ENCODE measurements at places on chromosomes 4 and X. TPM values are rescaled to one million over a fixed set of nuclear protein-coding genes. Genes with fewer than 3 reads are reported as not detected.

DNA sequence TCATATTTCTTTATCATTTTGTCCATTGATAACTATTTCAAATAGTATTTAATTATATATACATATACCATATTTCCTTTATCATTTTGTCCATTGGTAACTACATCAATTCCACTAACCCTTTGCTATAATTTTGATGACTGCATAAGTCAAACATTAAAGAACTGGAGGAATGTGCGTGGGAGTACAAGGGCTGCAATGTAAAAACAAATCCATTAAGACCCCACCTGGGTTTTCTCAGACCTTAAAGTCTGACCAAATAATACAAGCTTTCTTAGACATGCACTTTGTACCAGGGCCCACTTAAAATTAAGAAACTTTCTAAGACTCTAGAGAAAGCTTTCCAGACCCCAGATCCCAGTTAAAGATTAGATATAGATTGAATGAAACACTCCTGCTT is 1622.4 kb upstream of the PCDH10 start:
- DNase-seq, result no peak

DNA sequence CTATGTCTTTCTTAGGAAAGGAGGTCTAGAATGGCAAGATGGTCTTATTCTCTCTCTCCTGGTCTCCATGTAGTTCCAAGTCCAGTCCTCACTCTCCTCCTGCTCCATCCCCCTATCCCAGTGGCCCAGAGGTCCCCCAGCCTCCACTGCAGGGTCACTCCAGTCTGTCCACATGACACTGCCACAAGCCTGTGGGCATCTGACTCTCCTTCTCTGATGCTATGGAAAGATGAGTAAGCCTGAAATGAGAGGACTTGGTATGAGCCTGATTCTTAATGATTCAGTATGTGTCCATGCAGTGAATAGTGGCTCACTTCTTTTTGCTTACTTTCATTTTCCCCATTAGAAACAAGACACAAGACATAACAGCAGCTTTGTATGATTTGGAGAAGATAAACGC is 516.8 kb upstream of the ADGRL3 start:
- DNase-seq, result no peak

Gene COL25A1
- 0.02 TPM for total RNA-seq

Gene SLC9B1
- not detected for total RNA-seq

DNA sequence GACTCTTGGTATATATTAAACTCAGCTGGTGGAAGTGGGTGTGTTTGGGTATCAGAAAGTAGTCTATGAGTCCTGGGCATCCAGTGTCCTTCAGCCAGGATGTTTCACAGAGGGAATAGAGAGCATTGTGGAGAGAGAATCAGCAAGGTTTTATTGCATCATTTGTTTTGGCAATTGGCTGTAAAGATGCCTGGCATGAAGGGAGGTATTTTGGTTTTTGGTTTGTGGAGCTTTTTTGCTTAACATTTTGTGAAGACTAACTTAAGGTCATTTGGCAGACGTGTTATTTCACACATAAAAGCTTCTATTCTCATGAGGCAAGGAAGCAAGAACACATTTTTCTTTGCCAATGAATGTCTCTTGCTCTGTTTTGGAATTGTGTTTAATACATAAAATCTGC is 71.1 kb downstream of the DCLK2 start:
- DNase-seq, result no peak

DNA sequence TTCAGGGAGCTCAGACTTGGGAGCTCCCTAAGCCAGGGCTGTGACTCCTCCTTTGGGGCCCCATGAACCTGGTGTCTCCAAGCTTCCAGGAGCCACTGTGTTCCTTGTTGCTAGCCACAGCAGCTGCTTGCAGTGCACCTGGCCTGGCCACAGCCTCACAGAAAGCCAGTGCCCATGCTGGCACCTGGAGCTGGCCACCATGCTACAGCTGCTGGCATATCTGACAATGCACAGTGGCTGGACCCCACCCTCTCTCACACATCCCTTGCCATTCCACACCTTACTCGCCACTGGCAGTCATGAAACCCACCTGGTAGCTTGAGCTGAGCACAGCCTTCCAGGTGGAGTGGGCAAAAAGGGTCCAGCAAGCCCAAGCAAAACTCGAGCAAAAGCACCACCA is 441.7 kb downstream of the ARAP2 start:
- no peak for DNase-seq

DNA sequence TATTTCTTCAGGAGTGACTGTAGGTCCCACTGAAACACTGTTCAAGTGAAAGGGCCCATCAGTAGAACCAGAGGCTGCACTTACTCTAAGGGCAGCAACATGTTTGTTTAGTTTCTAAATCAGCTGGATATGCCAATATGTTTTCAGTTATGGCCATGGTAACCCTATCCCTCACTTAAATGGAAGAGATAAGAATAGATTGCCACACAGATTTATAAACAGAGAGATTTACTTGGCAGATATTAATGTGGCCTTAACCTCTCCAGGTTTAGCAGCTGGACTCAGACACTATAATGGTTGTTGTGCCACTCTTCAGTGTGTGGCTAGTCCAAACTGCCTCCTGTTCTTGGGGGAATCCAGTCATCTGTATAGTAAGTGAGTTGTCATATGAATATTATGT is 354.1 kb downstream of the TEX13C start:
- DNase-seq, result no peak

DNA sequence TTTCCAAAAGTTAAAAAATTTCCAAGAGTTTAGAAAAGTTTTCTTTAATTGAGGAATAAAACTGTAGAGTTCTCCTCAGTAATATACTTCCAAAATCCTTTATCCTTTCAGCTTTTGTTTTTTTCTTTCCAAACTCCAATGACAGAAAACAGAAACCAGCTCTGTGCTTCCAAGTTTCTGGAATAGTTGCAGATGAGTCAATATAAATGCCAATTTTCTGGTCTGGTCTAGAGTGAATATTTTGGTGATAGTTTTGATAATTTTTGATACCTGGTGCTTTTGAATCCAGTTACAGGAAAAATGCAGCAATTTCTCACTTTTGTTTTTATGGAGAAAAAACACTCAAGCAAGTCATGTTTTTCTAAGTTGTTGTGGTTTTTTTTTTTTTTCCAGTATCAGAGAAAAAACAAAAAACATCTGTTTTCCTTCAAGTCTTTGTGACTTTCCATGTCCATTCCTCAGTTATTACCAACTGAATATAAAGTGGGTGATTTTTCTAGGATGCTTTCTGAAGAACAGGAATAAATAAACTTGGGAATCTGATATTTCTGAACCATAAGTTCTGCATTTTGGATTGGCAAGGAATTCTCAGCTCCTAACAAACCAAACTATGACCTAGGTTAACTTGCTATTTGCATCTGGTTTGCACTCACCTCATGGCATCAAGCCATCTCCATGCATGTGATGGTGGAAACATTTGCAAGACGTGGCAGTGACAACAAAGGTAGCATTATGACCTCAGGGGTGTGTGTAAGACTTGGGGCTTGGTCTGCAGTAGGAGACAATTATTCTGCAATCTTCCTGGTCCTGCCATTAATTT is 139.1 kb downstream of the VEGFC start:
- DNase-seq, result peak; percentile 39

- peak; percentile 46 for DNase-seq
Observed at GRCh38 chr4:148112231-148112982, 329.8 kb downstream of the NR3C2 start.

DNA sequence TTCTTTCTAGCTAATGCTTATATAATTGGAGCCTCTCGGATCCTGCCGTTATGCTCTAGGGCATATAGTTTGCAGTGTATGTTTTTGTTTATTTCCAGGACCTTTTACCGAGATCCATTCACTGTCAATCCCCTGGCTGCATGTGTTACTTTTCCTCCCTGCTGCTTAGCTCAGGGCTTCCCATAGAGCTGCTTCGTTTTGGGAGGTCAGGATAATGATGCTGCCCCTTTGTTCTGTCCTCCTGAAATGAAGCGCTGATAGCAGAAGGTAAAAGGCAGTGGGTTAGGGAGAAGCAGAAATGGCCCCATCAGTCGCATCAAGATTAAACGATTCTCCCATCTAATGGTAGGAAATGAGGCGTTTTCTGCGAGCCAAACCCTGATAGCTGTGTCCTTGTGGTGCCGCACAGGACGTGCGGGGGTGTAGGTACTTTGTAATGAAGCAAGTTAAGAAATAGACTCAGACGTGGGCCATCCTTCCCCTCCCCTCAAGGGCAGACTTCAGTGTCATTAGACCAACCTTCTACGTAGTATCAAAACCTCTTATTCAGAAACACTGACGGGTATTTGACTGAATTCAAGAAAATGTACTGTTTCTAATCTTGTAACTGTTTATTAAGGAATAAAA is 37.3 kb downstream of the AFF2 start:
- no peak for DNase-seq

Gene NAT8L
- total RNA-seq, result 0.45 TPM

GRCh38 chr4:61211781-61212180 is 11.7 kb downstream of the ADGRL3 start:
- DNase-seq, result no peak

Gene ERVMER34-1
- total RNA-seq, result not detected

- no peak for DNase-seq
Observed at GRCh38 chr4:152278505-152279233, 257.2 kb downstream of the FBXW7 start.

Gene DCK
- total RNA-seq, result 38.2 TPM

DNA sequence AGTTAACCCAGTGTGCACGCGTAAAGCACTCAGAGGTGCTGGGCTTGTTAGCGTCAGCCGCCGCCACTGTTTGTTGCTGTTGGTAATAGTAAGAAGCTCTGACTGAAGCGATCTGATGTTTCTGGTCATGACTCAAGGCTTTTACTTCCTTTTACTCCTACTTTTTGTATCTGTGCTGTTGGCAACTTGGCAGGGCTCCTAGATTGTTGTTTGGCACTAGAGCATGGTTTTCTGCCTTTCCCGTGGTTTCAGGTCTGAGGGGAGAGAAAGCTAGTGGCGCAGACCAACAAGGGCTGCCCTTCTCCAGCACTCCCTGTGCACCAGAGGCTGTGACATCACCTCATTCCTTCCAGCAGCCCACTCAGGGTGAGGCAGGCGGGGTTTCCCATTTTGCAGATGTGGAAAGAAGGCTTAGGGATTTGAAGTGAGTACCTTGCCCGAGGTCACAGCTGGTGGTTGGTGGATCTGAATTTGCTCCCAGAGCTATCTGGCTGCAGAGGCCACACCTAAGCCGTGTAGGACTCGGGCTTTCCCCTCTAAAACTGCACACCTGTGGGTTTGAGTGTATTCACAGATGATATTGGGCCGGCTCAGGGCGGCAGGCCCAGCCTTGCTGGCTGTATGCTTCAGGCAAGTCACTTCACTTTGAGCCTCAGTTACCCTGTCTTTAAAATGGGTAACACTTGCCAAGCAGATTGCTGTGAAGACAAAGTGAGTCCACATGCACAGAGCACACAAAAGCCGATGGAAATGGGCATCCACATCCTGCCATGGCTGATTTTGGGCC is 51.2 kb upstream of the TADA2B start:
- peak; percentile 93 for DNase-seq

Gene OPRPN
- total RNA-seq, result not detected

DNA sequence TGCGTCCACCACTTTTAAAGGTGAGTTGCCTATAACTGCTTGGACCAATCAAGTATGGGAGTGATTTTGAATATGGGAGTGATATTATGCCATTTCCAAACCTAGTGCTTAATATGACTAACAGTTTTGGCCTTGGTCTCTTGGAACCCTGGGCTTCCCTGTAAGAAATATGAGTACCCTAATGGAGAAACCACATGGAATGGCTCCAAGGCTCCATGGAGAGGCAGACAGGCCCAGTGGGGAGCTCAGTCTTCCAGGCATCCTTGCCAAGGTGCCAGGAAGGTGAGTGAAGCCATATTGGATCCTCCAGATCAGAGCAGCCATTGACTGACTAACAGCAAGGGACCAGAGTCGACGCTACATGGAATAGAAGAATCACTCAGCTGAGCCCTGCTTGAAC is 53.2 kb downstream of the MAML3 start:
- DNase-seq, result no peak

- no peak for DNase-seq
Observed at GRCh38 chr4:36332023-36332781, 50.8 kb downstream of the DTHD1 start.

Gene MAGEE1
- 1.5 TPM for total RNA-seq

GRCh38 chr4:37994569-37994968 is 34.4 kb downstream of the PTTG2 start:
- no peak for DNase-seq

- DNase-seq, result no peak
Observed at GRCh38 chr4:110164856-110165255, 33.6 kb downstream of the ELOVL6 start.

Gene ZDHHC15
- 0.27 TPM for total RNA-seq

- no peak for DNase-seq
Observed at GRCh38 chr4:35824231-35824630, 420.1 kb downstream of the ARAP2 start.

Gene CDX4
- total RNA-seq, result not detected

Gene SH3D19
- total RNA-seq, result 4.4 TPM

Gene TBC1D9
- total RNA-seq, result 12.9 TPM
